ENCODE measurements at places on chromosomes 5 and 9.

DNA sequence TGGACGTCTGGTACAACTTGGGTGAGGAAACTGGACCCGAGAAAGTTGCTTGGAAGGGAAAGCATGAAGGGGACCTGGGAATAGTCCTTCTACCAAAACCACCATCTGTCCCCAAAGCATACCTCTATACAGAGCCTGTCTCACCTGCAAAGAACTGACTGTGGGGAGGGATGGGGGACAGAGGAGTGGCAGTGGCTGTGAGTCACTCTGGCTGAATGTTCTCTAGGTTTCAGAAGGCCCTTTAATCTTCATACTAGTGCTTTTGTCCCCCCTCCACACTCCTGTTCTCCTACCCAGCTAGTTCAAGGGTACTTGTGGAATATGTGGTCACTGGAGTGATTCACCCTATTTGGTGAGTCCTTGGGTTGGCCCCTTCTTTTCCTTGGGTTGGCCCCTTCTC, 109.3 kb upstream of the RUSC2 start:
- DNase-seq: no peak

GRCh38 chr5:149399775-149400174, 20.7 kb upstream of the IL17B start:
- DNase-seq: no peak

DNA sequence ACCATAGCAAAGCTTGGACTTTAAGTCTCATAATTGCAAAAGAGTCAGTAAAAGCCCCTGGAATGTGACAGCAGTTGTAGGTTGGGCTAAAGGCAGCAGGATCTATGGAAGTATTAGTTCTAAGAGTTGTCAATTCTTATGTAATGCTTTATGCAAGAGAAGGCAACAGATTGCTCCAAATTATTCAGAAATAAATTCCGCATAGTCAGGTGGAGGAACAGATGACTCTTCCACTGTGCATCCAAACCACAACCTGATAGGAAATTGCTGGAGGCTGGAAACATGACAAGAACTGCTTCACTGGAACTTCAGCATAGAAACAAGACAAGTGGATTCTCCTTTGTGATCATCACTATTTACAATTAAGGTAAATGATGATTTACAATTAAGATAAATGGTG, 101.0 kb downstream of the STARD4 start:
- DNase-seq: no peak

- DNase-seq: no peak
These were observed 852.1 kb downstream of the MAT2B start for GRCh38 chr5:164357395-164358033.

GRCh38 chr5:102611312-102611711, 112.5 kb upstream of the SLCO6A1 start:
- no peak for DNase-seq

DNA sequence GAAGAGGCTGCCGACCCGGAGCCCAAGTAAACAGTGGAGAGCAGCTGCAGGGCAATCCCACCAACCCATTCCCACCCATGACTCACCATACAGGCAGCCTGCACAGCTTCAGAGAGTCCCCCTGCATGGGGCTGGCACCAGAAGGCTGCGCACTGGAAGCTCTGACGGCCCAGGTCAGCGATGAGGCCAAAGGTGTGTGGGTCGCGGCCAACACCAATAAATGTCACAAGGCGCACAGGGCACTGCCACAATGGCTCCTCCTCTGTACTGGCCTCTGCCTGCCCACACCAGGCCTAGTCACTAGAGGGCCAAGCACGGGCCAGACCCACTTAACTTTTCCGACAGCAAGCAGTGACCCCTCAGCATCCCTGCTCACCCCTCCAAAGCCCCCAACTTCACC, 3.0 kb upstream of the SRA1 start:
- DNase-seq: no peak

- no peak for DNase-seq
These were observed 76.2 kb upstream of the LPAR1 start for GRCh38 chr9:111114486-111114885.

GRCh38 chr9:128304971-128305288, 17.3 kb downstream of the TRUB2 start:
- DNase-seq: no peak

- no peak for DNase-seq
These were observed 32.0 kb upstream of the PANK3 start for GRCh38 chr5:168611165-168611564.

GRCh38 chr9:87392086-87392485, 105.6 kb upstream of the DAPK1 start:
- no peak for DNase-seq

DNA sequence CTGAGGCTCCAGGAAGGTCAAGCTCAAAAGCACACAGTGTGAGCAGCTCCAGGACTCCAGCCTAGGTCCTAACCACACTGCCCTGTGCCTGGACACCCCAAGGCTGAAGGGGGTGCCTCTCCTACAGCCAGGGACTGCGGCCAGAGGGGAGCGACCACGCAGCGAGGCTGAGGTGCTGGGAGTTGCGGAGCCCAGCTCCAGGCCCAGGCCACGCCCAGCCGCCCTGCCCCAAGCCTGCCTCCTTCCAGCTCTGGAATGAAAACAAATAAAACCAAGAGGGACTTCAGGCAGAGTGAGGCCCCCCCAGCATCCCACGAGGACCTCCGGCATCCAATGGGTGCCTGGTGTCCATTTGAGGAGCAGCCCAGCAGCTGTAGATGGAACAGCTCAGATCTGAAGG, 15.2 kb downstream of the VAV2 start:
- DNase-seq: no peak

- no peak for DNase-seq
These were observed 196.7 kb downstream of the SREK1 start for GRCh38 chr5:66340786-66341185.

DNA sequence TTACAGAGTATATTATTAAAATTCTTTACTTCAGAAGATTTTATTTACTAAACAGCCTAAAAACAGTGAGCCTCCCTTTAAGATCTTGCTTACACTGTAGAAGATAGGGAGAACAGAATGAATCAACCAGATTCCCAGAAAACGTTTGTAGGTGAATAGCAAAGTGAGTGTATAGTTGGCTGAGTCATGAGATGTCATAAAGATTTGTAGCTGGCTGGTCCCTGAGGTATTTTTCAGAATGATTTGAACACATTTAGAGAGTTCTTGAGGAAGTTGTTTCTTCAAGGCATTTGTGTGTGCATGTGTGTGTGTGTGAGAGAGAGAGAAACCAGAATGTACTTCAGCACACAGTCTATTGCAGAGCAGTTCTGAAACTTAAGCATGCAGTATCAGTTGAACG, 159.4 kb upstream of the PRR16 start:
- no peak for DNase-seq

DNA sequence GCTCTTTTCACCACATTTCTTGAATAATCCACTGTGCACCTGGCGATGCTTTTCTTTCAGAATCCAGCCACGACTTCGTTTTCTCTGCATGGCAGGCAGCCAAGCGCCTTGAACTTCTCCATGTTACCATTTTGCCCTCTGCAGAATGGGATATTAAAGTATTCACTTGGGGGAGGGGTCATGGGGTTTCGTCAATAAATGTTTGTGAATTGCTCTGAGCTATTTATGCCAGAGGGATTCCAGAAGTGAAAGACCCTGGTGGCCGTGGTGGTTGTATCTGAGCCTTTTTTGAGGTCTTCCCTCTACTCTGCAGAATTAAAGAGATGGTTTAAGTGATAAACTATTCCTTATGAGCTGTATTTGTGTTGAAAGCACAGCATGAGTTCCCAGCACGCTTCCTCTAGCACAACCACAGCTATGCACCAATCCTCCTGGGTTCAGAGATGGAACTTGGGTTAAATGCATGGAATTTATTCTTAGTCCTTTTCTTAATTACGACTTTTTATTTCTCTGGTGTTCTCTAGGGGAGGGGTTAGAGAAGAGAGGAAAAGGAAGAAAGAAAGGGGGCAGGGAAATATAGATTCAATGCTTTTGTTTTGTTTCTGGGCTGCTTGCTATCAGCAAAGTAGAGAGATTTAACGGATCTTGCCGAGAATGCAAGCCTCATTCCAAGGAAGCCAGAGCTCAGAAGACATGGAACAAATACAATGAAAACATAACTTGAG, 478.2 kb upstream of the TNC start:
- DNase-seq: peak; percentile 62

DNA sequence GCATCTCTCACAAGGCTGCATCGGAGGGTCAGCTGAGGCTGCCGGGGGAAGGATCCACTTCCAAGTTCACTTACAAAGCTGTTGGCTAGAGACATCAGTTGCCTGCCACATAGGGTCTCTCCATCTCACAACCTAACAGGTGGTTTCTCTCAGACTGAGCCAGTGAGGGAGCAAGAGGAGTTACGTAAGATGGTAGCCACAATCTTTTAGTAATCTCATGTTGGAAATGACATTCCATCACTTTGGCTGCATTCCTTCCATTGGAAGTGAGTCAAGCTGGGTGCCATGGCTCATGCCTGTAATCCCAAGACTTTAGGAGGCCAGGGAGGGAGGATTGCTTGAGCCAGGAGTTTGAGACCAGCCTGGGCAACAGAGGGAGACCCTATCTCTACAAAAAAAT, 7.4 kb upstream of the GRK6 start:
- no peak for DNase-seq

DNA sequence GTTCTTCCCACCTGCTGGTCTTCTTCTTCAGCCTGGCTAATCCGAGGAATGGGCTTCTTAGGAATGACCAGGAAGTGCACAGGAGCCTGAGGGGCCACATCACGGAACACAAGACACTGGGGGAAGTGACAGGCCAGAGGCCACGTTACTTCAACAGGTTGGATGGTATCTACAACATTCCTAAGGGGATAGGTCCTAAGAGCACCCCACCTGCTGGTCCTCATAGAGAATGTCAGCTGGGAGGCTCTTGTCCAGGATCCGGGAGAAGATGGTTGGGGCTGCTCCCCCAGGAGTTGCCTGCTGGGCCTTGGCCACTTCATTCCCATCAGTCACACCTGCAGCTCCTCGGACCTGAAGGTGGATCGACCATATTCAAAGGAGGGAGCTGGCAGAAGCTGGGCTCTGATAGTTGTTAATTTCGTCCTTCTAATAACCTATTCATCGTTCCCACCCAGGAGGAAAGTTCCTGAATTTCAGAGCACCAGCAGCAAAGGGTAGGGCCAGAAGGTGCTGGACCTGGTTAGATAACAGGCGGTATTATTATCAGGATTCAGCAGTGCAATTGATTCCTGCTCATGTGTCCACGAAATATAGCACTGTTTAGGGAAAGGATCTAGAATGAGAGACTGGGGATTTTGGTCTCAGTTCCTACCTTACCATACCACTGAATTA, 1.3 kb downstream of the HINT2 start:
- DNase-seq: no peak

- no peak for DNase-seq
These were observed 89.0 kb upstream of the SELENOP start for GRCh38 chr5:42900734-42901133.

DNA sequence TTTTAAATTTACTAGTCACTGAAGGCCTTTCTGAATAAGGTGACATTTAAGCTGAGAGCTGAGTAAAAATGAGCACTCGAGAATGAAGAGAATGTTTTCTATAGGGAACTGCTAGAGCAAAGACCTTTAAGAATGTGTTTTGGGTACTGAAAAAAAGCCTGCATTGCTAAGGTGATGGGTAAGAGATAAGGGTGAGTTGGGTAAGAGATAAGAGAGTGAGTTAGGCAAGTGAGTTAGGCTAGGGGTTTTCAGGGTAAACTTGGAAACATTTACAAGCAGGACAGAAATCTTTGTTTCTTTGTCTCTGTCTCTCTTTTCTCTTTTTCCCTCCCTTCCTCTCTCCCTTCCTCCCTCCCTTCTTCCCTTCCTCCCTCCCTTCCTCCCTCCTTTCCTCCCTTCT, 5.6 kb downstream of the RAD23B start:
- no peak for DNase-seq

DNA sequence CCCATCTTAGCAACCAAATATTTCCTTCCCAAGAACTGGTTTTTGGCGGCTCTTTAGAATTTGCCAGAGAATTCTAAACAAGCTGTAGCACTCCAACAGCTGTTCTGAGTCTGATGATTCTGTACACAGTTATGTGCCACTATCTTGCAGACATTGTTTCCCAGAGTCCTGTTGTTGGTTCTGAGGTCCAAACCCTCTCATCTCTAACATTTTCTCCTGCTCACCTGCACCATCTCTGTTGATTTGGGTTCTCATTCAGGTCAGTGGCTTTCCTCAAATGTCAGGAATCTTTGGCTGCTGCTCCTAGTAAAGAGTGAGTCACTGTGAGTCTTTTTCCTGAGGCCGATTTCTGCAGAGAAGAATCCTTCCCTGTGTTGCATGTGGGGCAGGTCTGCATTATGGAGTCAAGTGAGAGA, 50.0 kb downstream of the CAMSAP1 start:
- no peak for DNase-seq

- DNase-seq: no peak
These were observed 45.2 kb upstream of the CKMT2 start for GRCh38 chr5:81187885-81188284.

- DNase-seq: no peak
These were observed 63.2 kb upstream of the FSTL4 start for GRCh38 chr5:133675376-133676154.

DNA sequence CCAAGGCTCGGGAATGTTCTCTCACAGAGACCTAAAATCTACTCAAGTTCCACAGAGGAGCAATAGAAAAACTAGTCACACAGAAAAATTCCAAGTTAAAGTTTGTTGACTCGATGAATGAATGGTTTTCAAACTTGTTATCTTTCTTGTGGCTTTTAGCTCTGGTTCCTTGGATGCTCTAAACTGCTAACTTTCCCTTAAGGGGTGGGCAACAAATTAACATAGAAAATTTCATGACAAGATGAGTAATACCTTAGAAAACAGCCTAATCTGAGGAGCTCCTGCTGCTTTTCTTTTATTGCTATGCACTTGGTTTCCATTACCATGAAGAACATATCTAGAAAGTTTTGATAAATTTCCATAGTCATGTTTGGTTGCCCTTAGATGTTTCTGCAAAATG, 100.2 kb upstream of the CCDC112 start:
- DNase-seq: no peak

GRCh38 chr9:81474792-81475191, 214.6 kb downstream of the TLE1 start:
- DNase-seq: no peak

- DNase-seq: peak; percentile 41
These were observed 7.2 kb downstream of the GAPT start for GRCh38 chr5:58498340-58498942.

- DNase-seq: no peak
These were observed 13.8 kb upstream of the PLEKHG4B start for GRCh38 chr5:77957-78804.

DNA sequence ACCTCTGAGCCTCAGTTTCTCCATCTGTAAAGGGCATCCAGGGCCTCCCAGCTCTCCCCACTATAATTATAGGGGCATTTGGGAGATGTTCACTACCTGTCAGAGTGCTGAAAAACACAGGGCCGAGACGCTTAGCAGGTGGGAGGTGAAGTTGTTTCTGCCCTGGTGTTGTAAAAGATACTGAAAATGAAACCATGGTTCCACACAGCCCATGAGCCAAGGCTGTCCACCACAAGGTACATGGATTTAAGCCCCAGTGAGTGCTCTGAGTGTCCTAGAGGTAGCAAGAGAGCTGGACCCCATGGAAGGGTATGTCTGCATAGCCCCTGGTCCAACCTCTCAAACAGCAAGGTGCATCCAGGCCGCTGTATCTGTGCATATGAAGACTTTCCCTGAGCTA, 137.5 kb downstream of the C5orf15 start:
- DNase-seq: no peak

Data from right hindlimb (tissue), 1 donor.